ENCODE measurements at places on chromosomes 5 and 9. TPM values are rescaled to one million over a fixed set of nuclear protein-coding genes. Genes with fewer than 3 reads are reported as not detected.

DNA sequence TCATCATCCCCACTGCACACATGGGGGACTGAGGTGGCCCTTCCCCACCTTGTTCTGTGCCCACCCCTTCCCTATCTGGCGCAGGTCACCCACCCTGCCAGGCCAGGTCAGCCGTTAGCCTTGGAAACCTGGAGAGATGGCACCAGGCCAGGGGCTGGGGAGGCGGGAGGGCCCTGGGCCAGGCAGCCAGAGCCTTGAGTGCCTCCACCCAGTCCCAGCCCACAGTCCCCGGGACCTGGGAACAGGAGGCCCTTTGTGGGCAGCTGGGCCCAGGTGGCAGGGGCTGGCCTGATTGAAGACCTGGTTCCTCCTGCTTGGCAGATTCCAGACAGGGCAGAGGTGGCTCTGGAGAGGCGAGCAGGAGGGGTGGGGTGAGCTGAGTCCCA is 70.6 kb downstream of the LRSAM1 start:
- no peak for DNase-seq

DNA sequence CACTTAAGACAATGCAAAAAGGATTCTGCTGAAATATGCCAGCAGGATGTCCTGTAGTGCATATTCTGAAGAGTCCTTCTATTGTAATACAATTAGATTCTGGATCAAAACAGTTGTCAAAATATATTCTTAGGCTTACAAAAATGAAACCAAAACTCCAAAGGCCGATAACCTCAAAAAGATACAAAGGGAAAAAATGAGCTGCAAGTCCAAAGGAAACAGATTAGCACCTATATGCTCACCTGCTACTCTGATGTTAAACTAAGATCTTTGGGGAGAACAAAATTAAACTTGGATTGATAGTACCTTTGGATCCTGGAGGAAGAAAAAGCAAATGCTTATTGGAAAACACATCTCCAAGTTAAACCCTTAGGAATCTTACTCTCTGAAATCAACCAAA is 397.1 kb downstream of the SPATA31D1 start:
- DNase-seq, result no peak

DNA sequence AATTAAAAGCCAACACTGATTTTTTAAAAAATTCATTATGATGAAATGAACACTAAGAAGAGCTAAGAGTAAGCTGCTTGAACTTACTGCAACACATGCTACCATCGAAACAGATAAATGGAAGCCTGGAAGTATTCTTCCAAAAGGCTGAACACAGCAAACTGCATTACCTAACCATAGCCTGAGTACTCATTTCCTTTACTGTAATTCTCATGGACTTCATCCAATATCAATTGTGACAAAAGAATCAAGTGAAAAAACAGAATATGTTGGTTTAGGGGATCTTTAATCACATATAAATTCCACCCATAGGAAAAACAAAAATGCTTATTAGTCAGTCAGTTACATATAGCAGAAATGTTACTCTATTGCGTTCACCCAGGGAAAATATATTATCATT is 68.5 kb downstream of the DROSHA start:
- no peak for DNase-seq

The PLCXD3 gene
- total RNA-seq, result not detected
